Left kidney (tissue), 8 donors: ENCODE measurements at places on chromosomes 1 and 21. TPM values are rescaled to one million over a fixed set of nuclear protein-coding genes. Genes with fewer than 3 reads are reported as not detected.

The CCDC185 gene
- polyA plus RNA-seq, result 0.08 TPM

The ATP6V1G3 gene
- 3.2 TPM for polyA plus RNA-seq

The HSF2BP gene
- 3.0 TPM for polyA plus RNA-seq

The HMCN1 gene
- 61.3 TPM for polyA plus RNA-seq

The SLC5A3 gene
- polyA plus RNA-seq, result 43.7 TPM

The OSCP1 gene
- 29.7 TPM for polyA plus RNA-seq

The RGS18 gene
- 1.8 TPM for polyA plus RNA-seq

The GJA9 gene
- polyA plus RNA-seq, result 0.76 TPM

The CHIA gene
- polyA plus RNA-seq, result not detected

The ETV3 gene
- 29.8 TPM for polyA plus RNA-seq

The UBAP2L gene
- 210 TPM for polyA plus RNA-seq

The PLEKHN1 gene
- 0.20 TPM for polyA plus RNA-seq

The LAX1 gene
- 0.27 TPM for polyA plus RNA-seq

The TMPRSS2 gene
- polyA plus RNA-seq, result 36.0 TPM

The ECM1 gene
- polyA plus RNA-seq, result 11.9 TPM

The IFI16 gene
- 55.4 TPM for polyA plus RNA-seq

The RHCE gene
- polyA plus RNA-seq, result 0.83 TPM

The FAM177B gene
- not detected for polyA plus RNA-seq

The NMNAT1 gene
- polyA plus RNA-seq, result 24.4 TPM

The TDRD10 gene
- 1.4 TPM for polyA plus RNA-seq

The A3GALT2 gene
- polyA plus RNA-seq, result not detected

The TEX38 gene
- polyA plus RNA-seq, result 0.62 TPM

The FYB2 gene
- 0.90 TPM for polyA plus RNA-seq

The F13B gene
- 0.13 TPM for polyA plus RNA-seq

The MTARC1 gene
- polyA plus RNA-seq, result 26.8 TPM

The EXTL2 gene
- polyA plus RNA-seq, result 74.6 TPM

The HCRTR1 gene
- polyA plus RNA-seq, result 0.13 TPM

The LCE3D gene
- not detected for polyA plus RNA-seq

The IKBKE gene
- polyA plus RNA-seq, result 5.2 TPM

The UBE2U gene
- not detected for polyA plus RNA-seq
